ENCODE measurements at places on chromosomes 6 and 20. TPM values are rescaled to one million over a fixed set of nuclear protein-coding genes. Genes with fewer than 3 reads are reported as not detected.

GRCh38 chr20:50346374-50347283 lies 156.0 kb downstream of the CEBPB start:
- DNase-seq = peak; percentile 86

DNA sequence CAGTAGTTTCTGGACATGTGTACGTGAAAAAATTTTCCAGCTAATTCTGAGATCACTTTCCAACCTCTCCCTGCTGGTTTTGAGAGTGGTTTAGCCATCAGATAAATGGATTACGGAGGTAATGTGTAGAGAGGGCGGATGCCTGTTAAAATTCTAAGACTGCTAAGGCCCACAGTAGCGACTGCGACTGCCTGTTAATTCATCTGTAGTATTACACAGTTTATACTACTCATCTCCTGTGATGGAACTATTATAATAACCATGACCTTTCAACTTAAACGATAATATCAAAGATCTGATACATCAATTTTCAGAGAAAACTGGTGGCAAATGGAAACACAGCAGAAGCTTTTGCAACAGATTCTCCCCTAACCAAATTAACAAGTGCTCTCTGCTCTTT lies 102.3 kb downstream of the IRF4 start:
- DNase-seq = no peak

GRCh38 chr6:104940893-104941728 lies 15.8 kb upstream of the LIN28B start:
- DNase-seq = peak; percentile 16

DNA sequence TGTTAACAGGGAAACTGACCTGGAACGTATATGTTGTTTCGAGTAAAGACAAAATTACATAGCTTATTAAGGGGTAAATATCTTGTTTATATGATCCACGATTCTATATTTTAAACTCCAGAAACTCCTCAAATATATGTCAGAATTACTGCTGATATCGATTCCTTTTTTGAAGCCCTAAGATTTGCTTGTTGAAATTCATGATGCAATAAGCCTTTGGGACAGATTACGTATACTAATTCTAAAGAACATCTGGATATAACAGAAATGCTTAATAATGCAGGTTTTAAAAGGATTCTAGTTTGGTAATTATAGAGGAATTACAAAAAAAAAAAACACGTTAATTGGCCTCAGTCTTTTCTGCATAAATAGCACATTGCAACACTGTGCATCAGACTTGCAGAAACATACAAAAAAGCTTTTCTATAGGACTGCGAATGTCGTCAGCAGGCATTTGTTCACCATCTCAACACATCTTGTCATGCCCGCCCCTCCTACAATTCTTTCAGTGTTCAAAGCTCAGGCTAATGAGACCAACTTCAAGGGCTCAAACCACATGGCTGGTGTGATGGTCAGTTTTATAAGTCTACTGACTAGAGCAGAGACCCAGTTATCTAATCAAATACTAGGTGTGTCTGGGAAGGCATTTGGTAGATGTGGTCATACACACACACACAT lies 74.9 kb downstream of the AGPAT4 start:
- DNase-seq = no peak

- no peak for DNase-seq
These were observed 145.4 kb downstream of the DST start for GRCh38 chr6:56497240-56497639.

- no peak for DNase-seq
These were observed 580.7 kb downstream of the LMBRD1 start for GRCh38 chr6:69216127-69216526.

- no peak for DNase-seq
These were observed 18.3 kb downstream of the NTSR1 start for GRCh38 chr20:62726716-62727583.

SIRPD gene
- 0.18 TPM for total RNA-seq

SCRT2 gene
- total RNA-seq = not detected

FAM217A gene
- not detected for total RNA-seq
